ENCODE measurements at places on chromosomes 5 and 9.
A peak's percentile ranks its signal among the peaks of the same experiment; 100 is the strongest.

- no peak for DNase-seq
Measured at GRCh38 chr5:98085593-98085992, 687.9 kb upstream of the RGMB start.

- peak; percentile 68 for DNase-seq
Measured at GRCh38 chr5:169637085-169637548, at the start of gene DOCK2. Gene DOCK2, plus strand, starts transcription at chr5:169637275. Its CDS starts 52 bp downstream, at chr5:169637327.

- DNase-seq = no peak
Measured at GRCh38 chr5:122473138-122473843, 161.3 kb downstream of the SNCAIP start.

DNA sequence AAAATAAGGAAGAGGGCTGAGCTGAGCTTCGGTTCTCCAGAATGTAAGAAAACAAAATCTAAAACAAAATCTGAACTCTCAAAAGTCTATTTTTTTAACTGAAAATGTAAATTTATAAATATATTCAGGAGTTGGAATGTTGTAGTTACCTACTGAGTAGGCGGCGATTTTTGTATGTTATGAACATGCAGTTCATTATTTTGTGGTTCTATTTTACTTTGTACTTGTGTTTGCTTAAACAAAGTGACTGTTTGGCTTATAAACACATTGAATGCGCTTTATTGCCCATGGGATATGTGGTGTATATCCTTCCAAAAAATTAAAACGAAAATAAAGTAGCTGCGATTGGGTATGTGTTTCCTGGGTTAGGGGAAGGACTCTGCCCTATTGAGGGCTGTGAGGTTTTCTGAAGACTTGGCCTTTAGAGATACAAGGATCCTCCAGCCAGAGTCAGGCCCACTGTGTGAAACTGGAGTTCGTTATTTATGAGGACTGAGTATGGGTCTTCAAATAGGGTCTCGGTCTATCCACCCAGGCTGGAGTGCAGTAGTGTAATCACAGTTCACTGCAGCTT, 3.8 kb downstream of the EGR1 start:
- DNase-seq = no peak

DNA sequence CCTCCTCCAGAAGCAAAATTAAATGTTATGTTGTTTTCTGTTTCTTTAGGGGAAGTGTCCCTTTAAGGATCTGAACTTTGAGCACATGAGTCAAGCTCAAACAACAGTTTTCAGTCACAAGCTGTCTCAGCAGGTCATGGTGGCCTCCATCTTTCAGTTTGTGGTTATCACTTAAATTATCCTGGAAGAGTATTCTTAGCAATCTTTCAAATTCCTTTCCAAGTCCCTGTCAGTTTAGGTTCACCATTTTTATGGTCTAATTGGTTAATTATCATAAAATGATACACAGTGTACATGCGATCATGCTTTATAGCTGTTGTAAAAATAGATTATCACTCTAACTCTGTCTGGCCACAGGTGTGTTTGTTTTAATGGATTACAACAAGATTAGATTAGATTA, 43.1 kb upstream of the SELENOP start:
- DNase-seq = no peak

DNA sequence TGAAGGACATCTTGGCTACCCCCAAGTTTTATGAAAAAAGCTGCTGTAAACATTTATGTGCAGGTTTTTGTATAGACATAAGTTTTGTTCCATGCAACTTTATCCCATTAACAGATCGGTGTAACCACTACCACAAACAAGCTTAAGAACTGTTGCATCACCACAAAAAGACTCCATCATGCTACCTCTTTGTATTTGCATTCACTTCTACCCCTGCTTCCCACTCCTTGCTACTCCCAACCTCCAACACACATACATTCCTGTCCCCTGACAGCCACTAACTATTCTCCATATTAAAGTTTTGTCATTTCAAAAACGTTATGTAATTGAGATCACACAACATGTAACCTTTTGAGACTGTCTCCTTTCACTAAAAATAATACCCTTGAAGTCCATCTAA, 57.8 kb upstream of the LHFPL2 start:
- DNase-seq = no peak

DNA sequence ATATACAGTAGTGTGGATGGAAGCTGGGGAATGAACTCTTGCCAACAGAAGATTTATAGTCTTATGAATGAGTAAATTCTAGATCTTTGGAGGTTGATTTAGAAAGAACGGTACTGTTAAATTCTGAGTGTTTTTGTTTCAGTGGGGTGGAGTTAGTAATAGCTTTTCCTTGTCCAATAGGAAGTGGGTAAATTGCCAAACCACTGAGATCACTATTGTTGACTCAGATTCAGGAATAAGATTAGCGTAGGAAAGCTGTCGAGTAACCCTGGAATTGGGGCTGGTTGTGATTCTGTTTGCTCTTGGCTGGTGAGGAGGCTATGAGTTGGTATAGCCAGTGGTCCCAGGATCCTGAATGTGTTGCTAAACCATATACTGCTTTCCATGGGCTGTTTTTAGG, 155.6 kb downstream of the ARHGAP26 start:
- DNase-seq = no peak

- DNase-seq = no peak
Measured at GRCh38 chr9:21690561-21690960, 111.9 kb upstream of the MTAP start.

DNA sequence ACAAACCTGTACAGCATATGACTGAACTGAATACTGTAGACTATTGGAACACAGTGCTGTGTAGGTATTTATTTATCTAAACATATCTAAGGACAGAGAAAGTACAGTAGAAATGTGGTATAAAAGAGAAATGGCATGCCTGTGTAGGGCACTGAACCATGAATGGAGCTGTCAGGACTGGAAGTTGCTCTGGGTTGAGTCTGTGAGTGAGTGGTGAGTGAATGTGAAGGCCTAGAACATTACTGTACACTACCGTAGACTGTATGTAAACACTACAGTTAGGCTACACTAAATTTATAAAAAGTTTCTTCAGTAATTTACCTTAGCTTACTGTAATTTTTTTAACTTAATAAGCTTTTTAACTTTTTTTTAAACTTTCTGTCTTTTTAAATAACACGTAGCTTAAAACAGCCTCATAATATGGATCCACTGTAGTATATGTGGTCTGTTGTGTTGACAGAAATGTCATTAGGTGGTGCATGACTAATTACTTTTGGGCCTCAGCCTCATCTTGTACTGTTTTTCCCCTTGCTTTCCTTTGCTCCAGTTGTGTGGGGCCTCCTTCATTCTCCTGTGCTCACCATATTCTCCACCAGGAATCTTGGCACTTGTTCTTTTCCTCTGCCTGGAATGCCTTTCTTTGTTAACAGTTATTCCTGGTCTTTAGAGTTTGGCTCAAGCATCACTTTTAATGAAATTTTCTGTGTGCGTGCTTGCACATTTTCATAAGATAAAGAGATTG, 8.8 kb downstream of the SPIN1 start:
- DNase-seq = no peak

- DNase-seq = no peak
Measured at GRCh38 chr9:95508242-95508967, 8.4 kb downstream of the PTCH1 start.

GRCh38 chr5:79255786-79256557, 20.0 kb downstream of the JMY start:
- no peak for DNase-seq

- no peak for DNase-seq
Measured at GRCh38 chr5:36073595-36074216, 7.0 kb upstream of the UGT3A2 start.

DNA sequence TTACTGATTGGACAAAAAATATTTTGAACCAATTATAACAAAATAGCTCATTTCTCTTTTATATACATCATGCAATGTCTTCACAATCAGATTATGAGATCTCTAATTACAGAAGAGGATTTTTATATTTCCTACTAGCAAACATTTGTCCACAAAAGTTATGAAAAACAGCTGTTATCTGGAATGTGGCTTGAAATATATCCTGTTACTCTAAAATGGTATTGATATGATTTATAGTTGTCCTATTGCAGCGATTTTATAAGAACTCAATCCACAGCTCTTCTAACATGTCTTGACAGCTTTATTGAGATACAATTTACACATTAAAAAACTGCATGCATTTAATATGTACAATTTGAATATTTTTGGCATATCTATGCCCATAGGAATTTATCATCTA, 779.9 kb upstream of the ACO1 start:
- DNase-seq = no peak

DNA sequence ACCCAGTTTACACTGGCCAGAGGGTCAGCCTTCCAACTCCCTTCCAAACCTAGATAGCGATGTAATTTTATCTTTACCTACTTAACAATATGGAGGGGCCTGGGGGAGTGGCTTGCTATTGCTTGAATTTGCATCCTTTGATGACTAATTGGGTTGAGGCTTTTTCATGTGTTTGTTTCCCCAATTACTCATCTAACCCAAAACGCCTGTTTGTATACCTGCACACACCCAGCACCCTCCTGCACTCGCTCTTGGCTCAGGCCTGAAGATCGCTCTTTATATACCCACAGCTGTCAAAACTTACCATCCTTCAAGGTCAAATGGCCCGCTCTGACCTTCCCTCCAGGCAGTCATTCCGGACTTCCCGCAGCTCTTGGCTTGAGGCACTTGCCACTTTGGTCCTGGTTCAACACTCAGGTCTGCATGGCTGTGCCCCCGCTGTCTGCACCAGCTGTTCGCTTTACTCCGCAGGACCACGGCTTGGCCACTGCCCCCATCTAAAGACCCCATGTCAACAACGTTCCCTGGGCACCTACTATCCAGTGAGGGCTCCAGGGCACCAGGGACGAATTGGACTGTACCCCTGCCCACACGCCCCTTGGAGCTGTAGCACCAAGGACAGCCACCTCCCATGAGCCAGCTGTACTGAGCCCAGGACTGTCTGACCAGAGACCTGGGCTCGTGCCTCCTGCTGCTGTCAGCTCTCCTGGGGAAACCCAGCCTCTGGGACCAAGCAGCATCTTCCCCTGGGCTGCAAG, 76.1 kb upstream of the ADAMTS2 start:
- DNase-seq = no peak

GRCh38 chr5:72673623-72674022, 142.8 kb upstream of the TNPO1 start:
- DNase-seq = no peak

DNA sequence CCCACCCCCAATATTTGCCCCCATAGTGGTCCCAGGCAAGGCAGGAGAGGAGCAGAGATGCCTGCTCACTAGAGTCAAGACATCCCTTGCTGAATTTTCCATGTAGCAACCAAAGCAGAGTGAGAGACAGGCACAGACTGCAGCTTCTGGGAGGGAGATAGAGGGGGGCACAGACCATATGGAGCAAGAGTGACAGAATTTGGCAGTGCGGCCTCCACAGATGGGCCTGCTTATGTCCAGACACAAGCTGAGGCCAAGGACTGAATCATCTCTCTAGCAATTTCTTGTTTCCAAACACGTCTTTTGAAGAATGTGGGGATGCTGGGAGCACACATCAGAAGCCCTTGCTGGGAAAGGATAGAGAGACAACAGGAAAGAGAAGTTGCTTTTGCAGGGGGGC, 53.0 kb upstream of the ALDH1B1 start:
- no peak for DNase-seq

- no peak for DNase-seq
Measured at GRCh38 chr5:62682059-62682458, 103.4 kb downstream of the LRRC70 start.

GRCh38 chr5:109468288-109468676, 58.5 kb upstream of the PJA2 start:
- no peak for DNase-seq

DNA sequence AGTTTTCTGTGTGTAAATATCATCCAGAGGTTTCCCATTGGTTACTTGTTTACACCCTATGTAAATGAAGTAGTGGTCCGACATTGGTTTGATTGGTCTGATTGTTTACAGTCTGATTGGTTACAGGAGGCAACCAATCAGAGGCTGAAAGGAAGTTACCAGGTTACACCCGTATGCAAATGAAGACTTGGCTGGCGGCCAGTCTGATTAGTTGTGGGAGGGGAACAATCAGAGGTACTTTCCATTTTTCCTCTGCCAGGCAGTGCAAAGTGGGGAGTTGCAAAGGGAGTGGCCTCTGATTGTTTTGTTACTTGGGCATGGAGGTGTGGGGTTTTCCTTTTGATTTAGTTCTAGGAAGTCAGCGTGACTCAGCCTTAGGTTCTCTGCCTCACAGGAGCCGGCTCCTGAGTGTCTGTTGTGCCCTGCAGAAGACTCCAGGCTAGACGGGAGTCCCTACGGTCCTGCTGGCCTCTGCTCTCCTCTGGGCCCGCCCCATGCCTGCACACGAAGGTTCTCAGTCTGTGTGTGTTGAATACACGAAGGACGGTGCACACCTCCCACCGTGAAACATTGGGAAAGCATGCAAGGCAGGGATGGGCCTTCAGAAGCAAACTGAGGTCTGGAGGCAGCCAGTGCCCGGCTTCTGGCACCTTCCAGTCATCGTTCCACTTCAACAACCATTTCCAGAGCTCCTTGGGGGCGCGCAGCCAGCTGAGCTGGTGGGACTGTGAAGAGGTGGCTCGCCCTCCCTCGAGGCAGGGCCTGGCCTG, 42.9 kb downstream of the OLFM1 start:
- DNase-seq = peak; percentile 62

DNA sequence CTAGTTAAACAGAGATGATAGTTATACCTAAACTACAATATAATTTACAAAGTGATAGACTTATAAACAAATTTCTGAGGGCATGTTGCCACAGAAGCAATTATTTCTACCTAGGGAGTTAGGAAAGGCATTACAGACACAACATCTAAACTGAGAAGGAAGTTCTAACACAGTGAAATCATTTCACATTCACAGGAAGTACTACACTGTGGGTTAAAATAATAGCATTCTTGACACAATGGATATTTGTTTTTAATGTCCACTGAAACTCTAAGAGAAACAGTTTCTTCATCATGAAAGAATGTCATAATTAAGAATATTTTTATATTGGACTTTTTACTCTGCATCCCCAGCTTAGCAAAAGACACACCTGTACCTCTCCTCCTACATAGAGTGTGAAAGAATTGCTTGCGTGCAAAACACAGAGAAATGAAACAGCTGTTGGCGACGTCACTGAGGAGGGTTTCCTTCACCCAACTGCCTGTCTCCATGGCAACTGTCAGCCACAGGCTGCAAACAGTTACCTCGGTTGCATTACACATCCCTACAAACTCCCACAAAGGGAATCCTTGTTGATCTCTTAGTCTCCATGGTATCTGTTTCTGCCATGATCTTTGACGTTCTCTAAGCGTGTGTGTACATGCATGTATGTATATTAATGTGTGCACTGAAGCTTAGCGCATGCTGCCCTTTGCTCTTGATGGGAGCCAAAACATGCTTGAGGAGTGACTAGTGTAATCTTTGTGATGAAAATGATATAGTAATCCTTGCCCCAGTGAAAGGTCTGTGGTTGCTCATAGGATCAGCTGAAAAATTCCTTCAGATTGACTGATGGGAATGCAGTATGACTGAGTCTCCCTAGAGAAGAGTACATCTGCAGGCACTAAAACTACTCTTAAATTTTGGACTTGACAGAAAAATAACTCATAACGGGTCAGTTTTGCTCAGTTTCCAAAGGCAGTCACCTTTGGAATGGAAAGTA, 168.5 kb downstream of the ACTL7B start:
- no peak for DNase-seq

- no peak for DNase-seq
Measured at GRCh38 chr5:122703203-122703602, 71.7 kb upstream of the SNX2 start.
